Naive thymus-derived CD8-positive, alpha-beta T cell (primary cell): ENCODE measurements at places on chromosomes 12 and 14.

DNA sequence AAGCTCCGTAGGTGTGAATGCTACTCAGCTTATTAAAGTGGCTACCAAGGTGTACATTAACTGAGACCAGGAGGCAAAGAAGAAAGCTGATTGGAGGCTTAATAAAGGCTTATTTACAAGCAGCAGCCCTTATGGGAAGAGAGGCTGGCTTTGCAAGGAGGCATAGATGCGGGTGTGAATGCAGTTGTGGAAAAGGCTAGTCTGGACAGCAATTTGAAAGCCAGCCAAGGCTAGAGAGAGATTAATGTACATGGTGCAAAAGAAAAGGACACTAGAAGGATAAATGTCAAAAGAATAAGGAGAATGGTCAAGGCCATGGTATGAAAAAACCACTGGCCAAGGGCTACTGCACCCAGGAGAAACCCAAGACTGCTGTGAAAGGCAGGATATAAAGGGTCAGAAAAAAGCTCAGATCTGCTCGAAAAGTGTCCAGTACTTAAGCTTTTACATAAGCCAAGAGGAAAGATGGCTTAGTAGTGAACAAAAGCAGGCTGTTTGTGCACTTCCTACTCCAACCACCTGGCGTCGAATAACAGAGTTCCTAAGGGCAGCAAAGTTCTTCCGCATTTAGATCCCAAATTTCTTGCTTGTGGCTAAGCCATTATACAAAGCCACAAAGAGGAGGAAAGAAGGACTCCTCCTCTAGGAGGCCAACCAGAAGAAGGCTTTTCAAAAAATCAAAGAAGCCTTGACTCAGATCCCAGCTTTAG is 24.0 kb downstream of the KLRK1 start:
- DNase-seq: no peak

- DNase-seq: peak; percentile 64
These were observed 33.1 kb downstream of the CD9 start for GRCh38 chr12:6233121-6233971.

- DNase-seq: no peak
These were observed 7.3 kb downstream of the IL31 start for GRCh38 chr12:122166422-122167349.

DNA sequence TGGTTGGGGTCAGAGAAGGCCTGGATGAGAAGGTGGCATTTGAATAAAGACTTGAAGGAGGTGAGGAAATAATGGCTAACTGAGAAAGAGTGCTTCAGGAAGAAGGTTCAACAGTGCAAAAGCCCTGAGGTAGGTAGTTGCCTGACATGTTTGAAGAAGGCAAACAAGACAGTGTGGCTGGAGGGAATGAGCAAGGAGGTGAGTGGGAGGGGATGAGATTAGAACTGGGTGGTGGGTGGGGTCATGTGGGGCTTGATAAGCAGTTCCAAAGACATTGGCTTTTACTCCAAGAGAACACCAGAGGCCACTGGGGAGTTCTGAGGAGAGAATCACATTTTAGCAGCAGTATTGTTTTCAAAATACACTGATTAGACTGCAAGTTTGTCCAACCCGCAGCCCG is 50.5 kb downstream of the HSPB8 start:
- no peak for DNase-seq

GRCh38 chr14:25150934-25151790 is 101.2 kb upstream of the STXBP6 start:
- DNase-seq: peak; percentile 23
